ENCODE measurements at places on chromosomes 5 and 9.

- DNase-seq = no peak
These were observed 13.1 kb upstream of the HSD17B4 start for GRCh38 chr5:119439140-119439631.

DNA sequence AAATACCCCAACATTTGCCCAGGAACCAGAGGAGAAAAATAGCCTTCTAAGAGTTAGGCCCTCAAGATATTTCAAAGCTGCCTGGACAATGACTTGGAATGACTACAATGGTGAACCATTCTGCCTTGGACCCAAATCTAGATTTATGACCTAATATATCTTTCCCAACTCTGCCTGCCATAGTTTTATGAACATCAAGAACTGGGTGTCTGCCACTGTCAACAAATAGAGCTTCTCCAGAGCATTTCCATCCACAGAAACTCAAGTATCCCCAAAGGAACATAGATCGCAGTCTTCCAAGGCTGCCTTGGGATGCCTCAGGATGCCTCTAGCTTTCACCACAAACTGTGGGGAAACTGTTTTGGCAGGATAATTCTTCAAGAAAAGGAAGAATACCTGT is 48.2 kb upstream of the NFIB start:
- no peak for DNase-seq

DNA sequence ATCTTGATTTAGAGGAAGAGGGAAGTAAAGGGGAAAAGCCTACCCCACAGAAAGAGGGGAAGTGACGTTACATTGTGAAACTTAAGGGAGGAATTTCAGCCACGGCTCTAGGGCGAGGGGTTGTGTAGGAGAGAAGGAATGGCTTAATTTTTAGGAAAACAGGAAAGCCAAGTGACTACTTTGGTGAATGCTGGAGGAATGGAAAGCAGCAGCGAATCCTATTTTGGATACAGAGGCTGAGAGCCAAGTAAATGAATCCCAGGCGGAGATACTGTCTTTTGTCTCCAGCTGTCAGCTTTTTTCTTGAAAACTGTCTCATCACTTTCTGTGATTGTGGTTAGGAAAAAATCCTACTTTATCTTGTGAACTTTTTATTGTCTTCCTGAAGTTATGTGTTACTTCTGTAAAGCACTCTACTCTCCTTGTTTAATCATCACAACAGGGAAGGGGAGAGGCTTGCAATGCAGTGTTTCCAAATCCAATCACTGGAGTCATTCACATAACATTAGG is 188.4 kb downstream of the TSSK1B start:
- no peak for DNase-seq

- no peak for DNase-seq
These were observed 310.7 kb downstream of the PJA2 start for GRCh38 chr5:109099081-109099480.

DNA sequence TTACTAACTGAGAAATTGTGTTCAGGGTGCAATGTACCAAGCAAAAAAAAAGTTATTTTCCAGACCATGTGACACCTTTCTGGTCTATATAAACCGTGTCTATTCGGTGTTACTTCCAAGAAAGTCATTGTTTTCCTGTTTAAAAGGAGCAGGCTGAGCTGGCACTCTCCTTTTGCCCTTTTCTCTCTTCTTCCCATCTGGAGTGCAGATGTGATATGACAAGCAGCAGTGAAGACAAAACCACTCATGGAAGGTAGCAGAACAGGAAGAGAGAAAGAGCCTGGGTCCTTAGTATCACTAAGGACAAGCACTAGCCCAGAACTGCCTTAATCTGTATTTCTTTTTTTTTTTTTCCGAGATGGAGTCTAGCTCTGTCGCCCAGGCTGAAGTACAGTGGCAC is 25.6 kb downstream of the LYRM7 start:
- DNase-seq = no peak

DNA sequence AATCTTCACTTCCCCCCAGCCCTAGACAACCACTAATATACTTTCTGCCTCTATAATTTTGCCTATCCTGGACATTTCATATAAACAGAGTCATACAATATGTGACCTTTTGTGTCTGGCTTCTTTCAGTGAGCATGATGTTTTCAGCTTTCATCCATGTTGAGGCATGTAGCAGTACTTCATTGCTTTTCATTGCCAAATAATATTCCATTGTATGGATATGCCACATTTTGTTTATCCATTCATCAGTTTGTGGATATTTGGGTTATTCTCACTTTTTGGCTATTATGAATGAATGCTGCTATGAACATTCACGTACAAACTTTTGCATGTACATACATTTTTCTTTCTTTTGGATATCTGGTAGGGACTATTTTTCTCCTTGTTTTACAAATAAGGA is 49.0 kb downstream of the WWC1 start:
- DNase-seq = no peak

DNA sequence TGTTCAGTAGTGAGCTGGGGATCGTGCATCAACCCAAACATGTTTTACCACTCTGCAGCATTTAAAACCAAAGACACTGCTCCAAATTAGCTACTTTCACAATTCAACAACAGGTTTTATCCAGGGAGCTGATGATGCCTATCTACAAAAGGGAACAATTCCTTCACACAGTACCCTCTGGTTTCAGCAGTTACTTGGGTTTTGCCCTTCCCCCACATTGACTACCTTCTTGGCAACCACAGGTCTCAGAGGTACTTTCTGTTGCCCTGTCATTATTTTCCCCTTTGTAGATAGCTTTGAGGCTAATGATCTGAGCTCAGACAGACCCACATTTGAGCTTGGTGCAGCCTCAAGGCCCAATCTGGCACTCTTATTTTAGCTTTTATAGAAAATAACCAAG is 96.1 kb downstream of the WDR41 start:
- no peak for DNase-seq

DNA sequence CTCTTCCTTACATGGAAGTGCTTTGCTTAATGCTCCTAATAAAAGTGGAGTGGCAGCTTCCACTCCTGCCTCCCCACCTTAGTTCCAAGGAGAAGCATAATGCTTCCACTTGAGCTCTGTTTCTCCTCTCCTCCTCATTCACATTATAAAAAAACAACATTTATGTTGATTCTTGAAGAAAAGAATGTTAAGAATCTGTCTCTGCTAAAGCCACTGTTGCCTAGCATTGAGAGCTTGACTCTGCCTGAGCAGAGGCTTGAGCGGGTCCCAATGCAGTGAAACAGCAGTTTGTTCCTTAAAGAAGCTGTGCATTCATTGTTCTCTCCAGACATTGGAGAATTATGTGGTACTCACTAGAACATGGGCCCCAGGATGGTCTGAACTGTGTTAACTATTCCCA is 101.5 kb upstream of the GHR start:
- DNase-seq = no peak

DNA sequence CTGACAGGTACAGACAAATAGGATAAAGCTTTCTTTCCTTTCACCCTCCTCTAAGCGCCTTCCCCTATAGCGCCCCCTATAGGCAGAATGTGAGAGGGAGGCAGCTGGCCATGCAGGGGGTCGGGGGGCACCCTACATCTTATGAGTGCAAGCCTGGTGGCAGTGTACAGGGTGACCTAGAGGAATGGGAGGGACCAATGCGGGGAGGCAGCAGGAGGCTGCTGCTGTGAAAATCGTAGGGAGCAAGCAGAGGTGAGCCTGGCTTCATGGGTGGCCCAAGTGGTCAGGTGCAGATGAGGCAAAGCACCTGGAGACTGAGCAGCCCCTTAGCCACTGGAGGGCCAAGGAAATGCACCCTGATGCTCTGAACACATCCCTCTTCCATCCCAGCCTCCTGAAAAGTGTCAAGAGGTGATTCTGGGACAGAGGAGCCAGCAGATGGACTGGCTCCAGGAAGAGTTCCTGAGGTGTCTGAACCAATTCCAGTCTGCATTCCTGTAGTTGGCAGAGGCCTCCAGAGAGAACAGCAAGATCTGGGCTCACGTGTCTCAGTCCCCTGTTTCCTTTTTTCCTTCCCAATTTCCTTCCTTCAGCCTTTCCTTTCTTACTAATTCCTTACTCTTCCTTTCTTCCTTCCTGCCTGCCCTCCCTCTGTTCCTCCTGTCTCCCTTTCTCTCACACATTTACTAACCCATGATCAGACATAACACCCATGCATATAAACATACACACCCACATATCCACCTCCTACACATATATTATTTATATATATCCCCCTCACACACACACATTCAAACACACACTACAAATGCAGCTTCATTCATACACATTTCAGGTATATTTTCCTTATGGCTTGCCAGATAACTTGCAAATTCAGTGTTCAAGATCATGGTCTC is 32.8 kb upstream of the GALNT10 start:
- DNase-seq = no peak

DNA sequence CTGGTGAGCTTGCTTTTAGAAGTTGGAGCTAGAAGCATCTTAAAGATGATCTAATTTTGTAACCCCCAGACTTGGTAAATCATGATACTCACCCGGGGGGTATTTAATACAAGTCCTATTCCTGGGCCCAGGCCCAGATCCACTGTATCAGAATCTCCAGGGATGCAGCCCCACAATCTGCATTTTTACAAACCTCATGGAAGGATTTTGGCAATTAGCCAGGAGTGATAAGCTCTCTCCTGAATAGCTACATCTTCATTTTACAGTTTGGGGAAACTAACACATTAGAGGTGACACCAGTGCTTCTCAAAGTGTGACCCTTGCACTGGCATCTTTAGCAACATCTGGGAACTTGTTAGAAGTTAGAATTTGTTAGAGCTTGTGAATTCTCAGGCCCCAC is 31.2 kb upstream of the OTP start:
- DNase-seq = no peak

DNA sequence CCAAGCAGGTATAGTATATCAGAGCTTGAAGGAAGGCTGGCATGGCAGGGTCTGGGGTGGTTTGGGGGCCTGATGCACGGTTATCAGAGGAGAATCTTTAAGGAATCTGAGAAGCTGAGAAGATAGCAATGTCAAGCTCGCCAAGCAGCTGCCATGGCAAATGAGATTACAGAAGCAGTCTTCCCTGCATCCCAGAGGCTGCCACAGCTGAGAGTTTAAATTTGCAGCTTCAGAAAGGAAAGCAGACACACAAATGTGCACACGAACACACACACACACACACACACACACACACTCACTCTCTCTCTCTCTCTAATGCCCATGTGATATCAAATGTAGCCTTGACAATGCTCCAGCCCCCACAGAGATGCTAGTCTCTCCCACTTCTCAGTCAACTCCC is 79.0 kb upstream of the TNC start:
- DNase-seq = no peak

DNA sequence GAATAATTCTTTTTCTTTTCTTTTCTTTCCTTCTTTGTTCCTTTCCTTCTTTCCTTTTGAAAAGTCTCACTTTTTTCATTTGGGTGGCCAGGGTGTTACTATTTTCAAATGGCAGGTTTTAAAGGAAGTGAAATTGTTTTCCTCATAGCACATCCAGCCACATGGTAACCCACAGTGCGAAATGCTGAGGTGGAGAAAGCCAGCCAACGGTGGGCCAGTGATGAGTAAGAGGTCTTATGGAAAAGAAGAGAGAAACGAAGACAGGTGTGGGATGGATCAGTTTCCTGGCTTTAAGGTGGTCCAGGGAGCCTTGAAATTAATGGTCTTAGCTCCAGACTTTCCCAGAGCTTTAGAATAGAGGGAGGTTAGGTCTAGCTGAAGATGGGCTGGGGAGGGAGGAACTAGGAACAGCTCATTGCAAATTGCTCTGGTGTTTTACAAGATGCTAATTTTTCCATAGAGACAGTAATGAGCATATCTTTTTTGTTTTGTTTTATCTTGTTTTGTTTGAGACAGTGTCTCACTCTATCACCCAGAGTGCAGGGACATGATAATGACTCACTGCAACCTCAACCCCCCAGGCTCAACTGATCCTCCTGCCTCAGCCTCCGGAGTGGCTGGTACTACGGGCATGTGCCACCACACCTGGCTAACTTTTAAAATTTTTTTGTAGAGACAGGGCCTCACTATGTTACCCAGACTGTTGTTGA is 17.8 kb downstream of the ITK start:
- no peak for DNase-seq

DNA sequence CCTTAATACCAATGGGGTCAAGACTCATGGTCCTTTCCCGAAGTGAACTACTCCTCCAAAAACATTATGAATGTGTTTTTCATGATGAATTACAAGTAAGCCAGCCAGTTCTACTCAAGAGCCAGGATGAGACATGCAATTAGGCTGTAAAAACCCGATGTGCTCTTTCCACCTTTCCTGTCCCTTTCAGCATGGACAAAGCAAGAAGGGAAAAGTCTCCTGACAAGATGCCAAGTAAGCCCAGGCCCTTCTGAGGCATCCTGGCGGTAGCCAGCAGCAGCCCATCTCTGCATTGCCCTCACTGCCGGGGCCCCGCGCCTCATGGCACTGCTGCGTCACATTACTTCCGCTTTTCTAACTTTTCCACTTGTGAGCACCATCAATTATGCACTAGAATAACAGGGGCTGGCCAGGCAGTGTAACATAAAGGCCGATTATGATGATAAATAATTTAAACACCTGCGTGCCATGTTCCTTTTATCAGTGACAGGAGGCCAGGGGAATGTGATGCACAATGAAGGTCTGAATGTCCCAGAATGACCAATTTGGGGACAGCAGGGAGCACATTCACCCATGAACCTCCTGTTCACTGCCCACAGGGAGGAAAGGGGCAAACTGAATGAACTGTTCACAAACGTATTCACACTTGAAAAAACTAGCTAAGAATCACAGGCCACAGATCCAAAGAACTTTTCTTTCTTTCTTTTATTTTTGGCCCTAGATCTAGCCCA is 37.4 kb downstream of the EFNA5 start:
- DNase-seq = no peak

GRCh38 chr9:131640438-131641137 is 95.3 kb downstream of the PRRT1B start:
- no peak for DNase-seq

- DNase-seq = no peak
These were observed 978.8 kb upstream of the DMAC1 start for GRCh38 chr9:8778356-8778755.

Data from NCI-H2081 treated with DMSO at 0.1 percent for 48 hours (cell line).